ENCODE measurements at places on chromosomes 12 and 14.

GRCh38 chr14:39034481-39035296 lies 68.3 kb downstream of the SEC23A start:
- no peak overlapping the region for H3K4me3 ChIP-seq
- no peak for DNase-seq
- no peaks in the 10 kb centered on the region for H3K27me3 ChIP-seq
- H3K4me1 ChIP-seq = no peaks in the 10 kb centered on the region

DNA sequence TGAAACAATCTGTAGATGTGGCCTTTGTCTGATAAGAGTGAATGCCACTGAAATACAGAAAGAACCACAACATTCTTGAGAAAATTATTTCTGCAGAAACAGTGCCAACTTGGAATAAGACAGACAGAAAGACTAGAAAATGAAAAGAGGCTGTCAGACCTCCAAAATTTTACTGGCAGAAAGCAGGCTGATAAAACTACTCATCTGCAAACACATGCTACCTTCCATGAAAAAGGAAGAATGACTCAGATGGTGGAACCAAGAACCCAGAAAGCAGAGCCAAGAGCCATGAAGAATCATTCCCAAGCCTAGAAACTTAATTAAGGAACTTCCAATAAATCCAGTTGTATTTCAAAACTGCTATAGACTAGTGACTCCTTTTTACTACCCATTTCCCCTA lies 31.9 kb upstream of the OSBPL8 start:
- H3K4me1 ChIP-seq = no peaks in the 10 kb centered on the region
- DNase-seq = no peak
- H3K36me3 ChIP-seq = no peaks in the 10 kb centered on the region
- no peak overlapping the region for H3K27ac ChIP-seq
- H3K4me3 ChIP-seq = no peak overlapping the region

DNA sequence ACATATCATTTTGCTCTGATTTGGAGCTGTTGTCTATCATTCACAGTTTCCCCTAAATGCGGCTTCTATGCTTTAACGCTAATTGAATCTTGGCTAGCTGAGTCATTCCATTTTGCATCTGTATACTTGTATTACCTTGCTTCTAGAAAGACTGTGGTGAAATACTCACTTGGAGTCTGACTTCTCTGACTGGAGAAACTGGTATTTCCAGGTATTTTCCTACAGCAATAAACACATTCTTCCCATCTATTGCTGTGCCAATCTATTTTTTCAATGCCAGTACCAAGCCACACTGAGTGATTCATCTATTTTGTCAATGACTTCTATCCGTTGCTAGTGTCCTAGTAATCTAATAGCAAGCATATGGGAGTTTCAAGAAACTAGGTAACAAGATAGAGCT lies 76.0 kb upstream of the ST8SIA1 start:
- no peaks in the 10 kb centered on the region for H3K27me3 ChIP-seq
- H3K27ac ChIP-seq = no peak overlapping the region
- H3K36me3 ChIP-seq = no peaks in the 10 kb centered on the region
- no peak overlapping the region for H3K4me3 ChIP-seq
- DNase-seq = no peak

DNA sequence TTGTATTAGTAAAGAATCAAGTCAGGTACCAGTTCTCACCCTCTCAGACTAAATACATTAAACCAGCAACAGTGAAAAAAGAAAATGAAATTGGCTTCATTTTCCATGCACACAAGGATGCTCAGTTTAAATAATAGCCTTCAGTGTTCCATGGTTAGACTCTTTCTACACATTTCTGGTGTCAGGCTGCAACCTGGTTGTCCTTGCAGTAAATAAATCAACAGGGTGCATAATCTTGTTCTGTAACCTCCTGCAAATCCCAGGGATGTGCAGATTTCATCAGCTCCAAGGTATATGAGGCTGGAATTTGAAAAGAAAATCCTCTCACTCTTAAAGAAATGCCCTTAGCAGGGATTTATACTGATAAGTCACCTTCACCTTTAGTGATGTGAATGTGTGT lies 46.7 kb upstream of the BTG1 start:
- no peak overlapping the region for H3K27ac ChIP-seq
- no peaks in the 10 kb centered on the region for H3K4me1 ChIP-seq
- H3K36me3 ChIP-seq = no peaks in the 10 kb centered on the region
- DNase-seq = no peak
- no peaks in the 10 kb centered on the region for H3K27me3 ChIP-seq

DNA sequence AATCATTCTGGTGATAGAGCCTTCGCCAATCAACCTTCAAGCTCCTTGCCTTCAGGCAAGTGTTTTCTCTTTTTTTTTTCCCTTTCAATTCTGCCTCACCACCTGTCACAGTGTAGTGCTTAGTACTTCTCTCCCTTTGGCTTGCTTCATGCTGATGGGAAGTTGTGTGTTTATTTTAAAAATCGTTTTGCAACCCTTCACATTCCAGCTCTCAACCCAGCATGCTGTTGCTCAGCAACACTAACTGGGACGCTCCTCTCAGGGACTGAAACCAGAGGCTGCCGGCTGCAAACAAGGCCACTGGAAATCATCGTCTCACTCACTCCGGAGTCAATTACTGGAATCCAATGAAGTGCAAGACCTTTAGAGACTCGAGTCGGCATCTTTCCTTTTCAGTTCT lies 342.7 kb downstream of the PRKD1 start:
- no peaks in the 10 kb centered on the region for H3K4me1 ChIP-seq
- H3K27ac ChIP-seq = no peak overlapping the region
- no peaks in the 10 kb centered on the region for H3K27me3 ChIP-seq
